ENCODE measurements at places on chromosomes 13 and 19.
A peak's percentile ranks its signal among the peaks of the same experiment; 100 is the strongest.

- no peak for DNase-seq
These were observed at the start of gene EDNRB for GRCh38 chr13:77918391-77919245. EDNRB (minus strand) TSS chr13:77918831; CDS start chr13:77918573, 258 bp downstream.

DNA sequence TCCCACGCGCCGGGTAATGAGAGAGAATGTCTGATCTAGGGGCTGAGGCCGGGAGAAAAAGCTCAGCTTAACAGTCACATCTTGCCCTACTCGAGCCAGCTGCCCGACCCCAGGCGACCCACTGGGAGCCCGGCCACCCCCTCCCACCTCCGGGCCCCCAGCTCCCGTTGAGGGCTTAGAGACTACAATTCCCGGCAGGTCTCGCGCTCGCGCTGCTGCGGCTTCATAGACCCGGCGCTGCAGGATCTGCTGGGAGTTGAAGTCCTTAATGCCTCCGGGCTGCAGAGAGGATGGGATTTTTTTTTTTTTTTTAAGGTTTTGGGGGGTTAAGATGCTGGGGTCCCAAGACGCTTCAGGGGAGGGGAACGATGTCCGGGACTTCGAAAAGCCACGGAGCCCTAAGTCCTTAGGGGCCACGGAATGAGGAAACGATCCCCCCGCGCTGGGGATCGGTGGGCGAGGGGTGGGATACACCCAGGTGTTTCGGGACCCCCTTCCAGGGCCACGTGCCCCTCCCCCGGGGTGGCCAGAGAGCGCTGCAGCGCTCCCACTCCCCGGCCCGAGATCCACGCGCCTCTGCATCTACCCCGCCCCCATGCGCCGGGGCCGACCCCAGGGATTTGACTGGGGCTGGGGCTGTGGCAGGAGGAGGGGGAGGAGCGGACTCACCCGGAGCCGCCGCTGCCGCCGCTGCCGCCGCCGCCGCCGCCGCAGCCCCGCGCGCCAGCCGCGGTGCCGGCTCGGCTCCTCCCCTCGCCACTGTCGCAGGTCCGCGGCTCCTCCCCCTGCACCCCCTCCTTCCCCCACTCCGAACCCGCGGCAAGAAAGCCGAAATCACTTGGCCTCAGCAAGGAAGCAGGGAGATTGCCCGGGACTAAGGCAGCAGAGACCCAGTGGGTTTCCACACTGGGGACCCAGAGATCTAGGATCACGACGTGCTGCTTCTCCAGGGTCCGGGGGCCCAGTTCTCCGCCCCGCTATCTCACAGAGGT, at the start of gene SYT3:
Gene SYT3 (minus strand): TSS at position 761 of the 992 bp plus-strand sequence. CDS start 2,470 bp downstream, outside the sequence.
- DNase-seq: no peak

- DNase-seq: no peak
These were observed 215.1 kb upstream of the SPRY2 start for GRCh38 chr13:80555796-80556678.

DNA sequence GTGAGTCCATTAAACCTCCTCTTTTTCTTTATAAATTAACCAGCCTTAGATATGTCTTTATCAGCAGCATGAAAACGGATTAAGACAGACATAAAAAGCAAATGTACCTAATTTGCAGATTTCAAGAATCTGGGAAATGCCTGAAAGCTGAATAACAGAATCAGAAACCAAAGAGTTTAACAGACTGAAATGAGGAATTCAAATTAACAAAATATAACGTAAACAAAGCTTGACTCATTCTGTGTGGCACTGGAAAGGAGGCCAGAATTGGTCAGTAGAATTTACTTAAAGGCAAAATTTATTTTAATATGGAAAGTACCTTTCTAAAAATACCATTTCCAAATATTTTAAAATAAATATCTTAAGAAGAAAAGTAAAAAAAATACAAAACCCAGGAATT, 540.6 kb upstream of the HTR2A start:
- DNase-seq: no peak

DNA sequence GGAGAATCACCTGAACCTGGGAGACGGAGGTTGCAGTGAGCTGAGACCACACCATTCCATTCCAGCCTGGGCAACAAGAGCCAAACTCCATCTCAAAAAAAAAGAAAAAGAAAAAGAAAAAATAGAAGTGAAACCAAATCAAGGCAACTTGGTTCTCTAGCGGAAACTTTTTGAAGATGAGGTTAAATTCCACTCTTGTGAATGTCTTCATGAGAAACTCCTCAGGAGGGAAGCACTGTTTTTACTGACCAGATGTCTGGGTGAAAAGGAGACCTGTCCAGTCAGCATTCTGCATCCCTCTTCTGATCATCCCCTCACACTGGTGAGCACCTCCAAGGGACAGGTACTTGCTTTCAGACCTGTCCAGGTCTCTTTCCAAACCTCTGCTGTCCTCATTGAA, 15.8 kb downstream of the BRD4 start:
- DNase-seq: no peak

- no peak for DNase-seq
These were observed 1.3 kb downstream of the FIZ1 start for GRCh38 chr19:55598034-55598433.

- no peak for DNase-seq
These were observed 713 bp upstream of the UPK1A start for GRCh38 chr19:35665604-35666003.

DNA sequence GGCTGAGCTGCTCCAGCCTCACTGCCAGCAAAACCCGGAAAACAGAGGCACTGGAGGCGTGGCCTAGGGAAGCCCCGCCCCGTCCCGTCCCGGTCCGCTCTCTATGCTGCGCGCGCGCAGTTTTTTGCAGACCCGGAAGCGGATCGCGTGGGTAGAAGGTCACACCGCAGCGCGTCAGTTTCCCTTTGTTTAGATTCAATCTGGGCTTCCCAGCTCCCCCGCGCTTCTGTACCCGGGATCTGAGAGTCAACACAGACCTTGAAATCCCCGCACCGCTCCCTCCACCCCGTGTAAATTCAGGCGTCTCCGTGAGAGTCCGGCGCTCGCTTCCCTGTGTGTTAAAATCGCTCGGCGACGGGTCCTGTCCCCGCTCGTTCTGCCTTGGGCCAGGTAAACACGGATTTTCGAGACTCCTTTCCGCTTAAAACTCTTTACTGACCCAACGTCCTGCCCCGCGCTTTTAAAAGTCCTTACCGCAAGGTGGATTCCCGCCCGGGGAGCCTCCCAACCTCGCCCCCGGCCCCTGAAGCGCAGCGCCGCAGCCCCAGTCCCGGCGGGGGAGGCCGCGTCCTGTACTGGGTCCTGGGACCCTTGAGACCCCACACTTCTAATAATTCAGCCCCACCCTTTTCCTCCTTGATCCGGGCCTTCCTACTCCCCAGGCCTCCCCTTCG, at the start of gene ZNF610:
Gene ZNF610 (plus strand): TSS at position 127 of the 674 bp plus-strand sequence. CDS start 12,930 bp downstream, outside the sequence.
- DNase-seq: no peak

- DNase-seq: no peak
These were observed 2.8 kb upstream of the F10 start for GRCh38 chr13:113119822-113120189.

DNA sequence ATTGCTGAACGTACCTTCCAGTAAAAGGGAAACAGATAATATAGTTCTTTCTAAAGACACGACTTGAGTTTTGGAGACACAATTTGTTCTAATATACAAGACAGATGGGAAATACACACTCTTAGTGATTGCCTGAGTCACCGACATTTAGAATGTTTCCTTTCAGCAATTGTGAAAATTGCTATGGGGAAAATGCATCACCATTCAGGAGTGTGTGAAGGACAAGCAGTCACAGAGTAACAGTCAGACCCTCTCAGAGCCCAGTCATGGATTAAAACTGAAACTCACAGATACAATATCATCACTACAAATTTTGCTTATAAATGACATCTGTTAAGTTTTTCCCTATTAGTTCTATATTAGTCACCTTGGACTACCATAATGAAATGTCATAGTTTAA, 286.1 kb downstream of the SPRY2 start:
- DNase-seq: no peak

- no peak for DNase-seq
These were observed 600 bp downstream of the UBE2S start for GRCh38 chr19:55406826-55407549.

- no peak for DNase-seq
These were observed 7.5 kb upstream of the ILF3 start for GRCh38 chr19:10646456-10647159.

DNA sequence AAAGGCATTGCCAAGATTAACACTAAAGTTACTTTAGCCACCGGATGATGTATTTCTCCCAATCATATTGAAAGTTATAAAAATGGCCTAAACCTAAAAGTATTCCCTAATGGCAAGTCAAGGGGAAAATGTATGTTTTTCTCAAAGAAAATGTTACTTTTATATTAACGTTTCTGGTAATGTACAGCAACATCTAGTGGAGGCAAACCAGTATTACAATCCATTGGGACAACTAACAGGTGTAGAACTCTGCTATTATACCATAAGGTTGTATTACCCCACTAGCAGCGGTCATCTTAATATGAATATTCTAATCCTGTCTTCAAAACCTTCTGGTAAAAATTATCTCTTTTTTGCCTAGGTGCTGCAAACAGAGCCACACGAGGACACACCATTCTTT, 69.2 kb downstream of the ZNF100 start:
- DNase-seq: no peak

GRCh38 chr19:54464630-54465425, 1.2 kb upstream of the LENG9 start:
- peak; percentile 69 for DNase-seq

DNA sequence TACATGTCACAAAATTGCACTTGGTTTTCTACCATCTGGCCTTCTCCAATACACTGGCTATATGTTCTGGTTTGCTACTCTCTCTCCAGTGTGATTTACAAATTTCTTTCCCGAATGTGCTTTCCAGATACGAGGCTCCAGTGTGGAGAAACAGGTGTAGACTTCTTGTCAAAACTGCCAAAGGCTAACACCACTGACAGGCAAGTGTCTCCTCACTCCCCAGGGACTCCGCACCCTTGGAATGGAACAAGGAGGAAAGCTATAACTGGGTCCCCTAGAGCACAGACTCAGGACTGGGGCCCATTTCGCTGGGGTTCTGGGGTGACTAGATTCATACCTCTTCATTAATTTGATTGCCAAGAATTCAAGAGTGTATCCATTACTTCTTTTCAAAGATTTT, 161.8 kb downstream of the FOXO1 start:
- DNase-seq: no peak

All from HCT116 (cell line).